Fibroblast of upper back skin (primary cell): ENCODE measurements at places on chromosomes 5 and 9.

GRCh38 chr5:76547242-76547890 lies 75.8 kb downstream of the F2RL2 start:
- peak; percentile 11 for DNase-seq

- no peak for DNase-seq
Measured at GRCh38 chr5:3954199-3954598, 358.6 kb downstream of the IRX1 start.

- peak; percentile 92 for DNase-seq
Measured at GRCh38 chr9:70589571-70590314, 175.3 kb upstream of the KLF9 start.

- peak; percentile 71 for DNase-seq
Measured at GRCh38 chr5:5350101-5350500, 72.4 kb upstream of the ICE1 start.

DNA sequence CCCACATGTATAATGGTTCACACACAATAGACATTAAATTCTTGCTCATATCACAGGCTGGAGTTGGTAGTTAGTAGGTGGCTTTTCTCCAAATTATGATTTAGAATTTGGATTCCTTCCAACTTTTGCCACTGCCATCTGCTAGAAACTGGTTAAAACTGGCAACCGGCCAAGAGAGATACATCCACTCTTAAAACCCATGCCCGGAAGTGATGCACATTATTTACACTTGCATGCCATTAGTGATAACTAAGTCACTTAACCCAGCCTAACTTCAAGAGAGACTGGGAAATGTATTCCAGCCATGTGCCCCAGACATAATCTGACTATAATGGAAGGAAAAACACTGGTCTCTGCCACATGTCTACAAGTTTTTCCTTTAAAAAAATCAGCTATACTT lies 395.7 kb upstream of the SEMA6A start:
- DNase-seq = no peak

GRCh38 chr5:137888863-137889759 lies at the start of gene PKD2L2:
PKD2L2 (plus strand) TSS chr5:137889457; CDS start chr5:137889492, 35 bp downstream.
- peak; percentile 85 for DNase-seq

DNA sequence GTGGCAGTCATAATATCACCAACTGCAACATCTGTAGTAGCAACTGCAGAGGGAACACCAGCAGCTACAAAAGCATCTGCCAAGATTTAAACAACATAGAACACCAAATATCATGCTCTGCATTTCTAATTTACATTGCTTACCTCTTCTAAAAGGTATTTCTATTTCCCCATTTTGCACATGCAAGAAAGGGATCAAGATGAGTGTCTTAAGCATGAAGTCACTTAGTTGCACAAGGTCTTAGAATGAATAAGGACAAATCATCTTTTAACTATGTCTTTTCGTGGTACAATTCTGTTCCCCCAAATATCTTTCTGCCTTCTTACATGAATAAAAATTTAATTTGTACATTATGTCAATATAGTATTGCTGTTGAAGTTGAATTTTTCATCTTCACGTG lies 1746.4 kb downstream of the EFNA5 start:
- peak; percentile 86 for DNase-seq

GRCh38 chr9:115211413-115212124 lies 93.6 kb upstream of the TNC start:
- DNase-seq = peak; percentile 93

DNA sequence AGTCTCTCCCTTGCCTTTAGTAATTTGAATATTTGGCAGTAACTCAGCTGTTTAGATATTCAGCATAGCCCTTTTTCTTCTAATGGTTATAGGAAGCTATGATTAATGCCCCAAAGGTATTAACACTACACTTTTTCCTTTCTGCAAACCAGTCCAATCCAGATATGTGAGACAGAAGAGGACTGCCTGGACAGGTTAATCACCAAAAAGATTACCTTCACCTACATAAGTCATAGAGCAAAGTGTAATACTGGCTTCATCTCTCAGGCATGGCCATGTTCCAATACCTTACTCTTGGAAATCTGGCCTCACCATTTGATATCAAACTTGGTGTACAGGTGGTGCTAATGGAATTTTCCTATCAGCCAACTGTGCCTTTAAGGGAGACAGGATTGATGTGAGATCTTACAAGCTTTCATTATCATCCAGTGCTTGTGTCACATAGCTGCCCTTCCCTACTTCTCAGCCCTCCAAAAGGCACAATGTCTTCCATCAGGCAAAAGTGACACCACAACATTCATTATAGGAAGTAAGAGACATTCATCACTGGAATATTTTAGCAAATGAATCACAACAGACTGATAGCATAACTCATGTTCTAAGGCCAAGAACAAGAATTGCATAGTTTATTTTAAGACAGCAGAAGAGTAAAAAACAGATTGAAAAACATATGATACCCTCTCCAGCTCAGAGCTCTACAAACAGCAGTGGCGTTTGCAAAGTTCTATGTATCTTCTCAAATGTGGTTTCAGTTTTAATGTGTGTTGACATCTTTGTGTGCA lies 91.2 kb upstream of the PAM start:
- DNase-seq = peak; percentile 45

DNA sequence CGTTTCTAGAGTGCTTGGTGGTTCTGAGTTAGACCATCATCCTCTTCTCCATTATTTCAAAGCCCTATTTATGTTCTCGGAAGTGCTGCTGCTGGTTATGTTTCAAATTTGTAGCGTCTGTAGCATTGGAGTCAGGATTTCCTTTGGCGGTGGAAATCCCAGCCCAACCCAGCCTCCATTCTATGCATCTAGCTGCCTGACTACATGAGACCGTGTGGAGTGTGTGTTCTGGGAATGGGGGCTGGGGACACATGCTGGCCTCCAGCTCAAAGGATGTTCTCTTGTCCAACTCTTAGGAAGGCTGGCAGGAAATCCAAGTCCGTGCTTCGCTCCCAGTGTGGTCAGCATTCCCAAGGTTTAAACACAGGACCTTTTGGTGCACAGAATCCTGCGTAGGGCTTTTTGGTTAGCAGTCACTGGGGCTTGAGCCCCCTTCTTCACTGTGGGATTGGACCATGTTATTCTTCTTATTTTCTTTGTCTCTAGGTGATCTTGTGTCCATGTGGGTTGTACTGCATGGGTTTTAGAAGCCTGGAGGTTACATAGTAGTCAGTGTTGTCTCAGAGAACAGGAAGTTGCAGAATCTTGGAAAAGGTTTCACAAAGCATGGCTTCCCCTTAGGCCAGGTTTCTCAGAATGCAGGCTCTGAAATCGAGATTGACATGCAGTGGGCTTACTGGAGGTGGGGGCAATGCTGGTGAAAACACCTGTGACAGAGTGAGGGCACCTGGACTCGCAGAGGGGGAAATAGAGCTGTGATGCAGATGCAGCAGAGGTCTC lies 132.2 kb downstream of the ARHGAP26 start:
- DNase-seq = no peak

GRCh38 chr5:39464088-39464487 lies 39.3 kb upstream of the DAB2 start:
- peak; percentile 90 for DNase-seq

DNA sequence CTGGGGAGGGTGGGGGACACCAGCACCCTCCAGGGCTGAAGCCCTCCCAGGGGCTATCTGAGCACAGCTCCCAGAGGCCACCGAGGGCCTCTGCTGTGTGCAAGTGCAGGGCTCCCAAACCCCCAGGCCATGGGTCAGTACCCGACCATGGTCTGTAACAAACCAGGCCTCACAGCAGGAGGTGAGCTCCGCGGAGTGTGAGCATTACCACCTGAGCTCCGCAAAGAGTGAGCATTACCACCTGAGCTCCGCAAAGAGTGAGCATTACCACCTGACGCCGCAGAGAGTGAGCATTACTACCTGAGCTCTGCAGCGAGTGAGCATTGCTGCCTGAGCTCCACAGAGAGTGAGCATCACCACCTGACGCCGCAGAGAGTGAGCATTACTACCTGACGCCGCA lies 152.9 kb upstream of the IRX2 start:
- DNase-seq = no peak

- DNase-seq = no peak
Measured at GRCh38 chr9:108156270-108156998, 666.9 kb upstream of the KLF4 start.

GRCh38 chr5:160188141-160189015 lies 40.9 kb upstream of the FABP6 start:
- DNase-seq = peak; percentile 73

DNA sequence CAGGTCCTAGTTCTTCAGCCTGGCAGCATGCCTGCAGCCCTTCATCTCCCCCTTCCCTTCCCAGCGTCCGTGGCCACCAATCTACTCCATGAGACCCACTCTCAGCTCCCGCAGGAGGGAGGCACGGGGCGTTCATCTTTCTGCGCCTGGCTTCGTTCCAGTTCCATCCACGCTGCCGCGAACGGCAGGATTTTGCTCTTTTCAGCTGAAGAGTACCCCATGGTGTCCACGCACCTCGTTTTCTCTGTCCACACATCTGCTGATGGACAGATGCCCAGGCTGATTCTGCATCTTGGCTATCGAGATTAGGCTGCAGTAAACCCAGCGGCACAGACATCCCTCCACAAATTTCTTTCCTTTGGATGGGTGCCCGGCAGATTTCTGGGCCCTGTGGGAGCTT lies 30.5 kb upstream of the NKD2 start:
- DNase-seq = no peak

DNA sequence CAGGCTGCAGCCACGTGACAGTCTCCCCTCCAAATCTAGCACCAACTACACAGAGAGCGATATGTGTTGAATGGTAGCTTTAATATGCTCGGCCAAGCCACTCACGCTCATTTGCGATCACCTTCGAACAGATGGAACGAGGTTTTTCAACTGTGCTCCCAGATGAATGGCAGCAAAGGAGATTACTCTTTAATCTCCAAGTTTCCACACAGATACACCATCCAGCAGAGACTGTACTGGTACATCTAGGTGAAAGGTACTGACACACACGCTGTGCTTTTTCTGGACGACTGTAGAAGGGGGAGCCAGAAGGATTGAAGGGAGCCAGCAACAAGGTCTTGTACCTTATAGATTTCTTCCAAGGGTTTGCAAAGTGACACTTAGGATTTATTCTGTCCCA lies 263.9 kb downstream of the NR3C1 start:
- no peak for DNase-seq

GRCh38 chr9:129853614-129854013 lies 18.4 kb downstream of the USP20 start:
- no peak for DNase-seq

DNA sequence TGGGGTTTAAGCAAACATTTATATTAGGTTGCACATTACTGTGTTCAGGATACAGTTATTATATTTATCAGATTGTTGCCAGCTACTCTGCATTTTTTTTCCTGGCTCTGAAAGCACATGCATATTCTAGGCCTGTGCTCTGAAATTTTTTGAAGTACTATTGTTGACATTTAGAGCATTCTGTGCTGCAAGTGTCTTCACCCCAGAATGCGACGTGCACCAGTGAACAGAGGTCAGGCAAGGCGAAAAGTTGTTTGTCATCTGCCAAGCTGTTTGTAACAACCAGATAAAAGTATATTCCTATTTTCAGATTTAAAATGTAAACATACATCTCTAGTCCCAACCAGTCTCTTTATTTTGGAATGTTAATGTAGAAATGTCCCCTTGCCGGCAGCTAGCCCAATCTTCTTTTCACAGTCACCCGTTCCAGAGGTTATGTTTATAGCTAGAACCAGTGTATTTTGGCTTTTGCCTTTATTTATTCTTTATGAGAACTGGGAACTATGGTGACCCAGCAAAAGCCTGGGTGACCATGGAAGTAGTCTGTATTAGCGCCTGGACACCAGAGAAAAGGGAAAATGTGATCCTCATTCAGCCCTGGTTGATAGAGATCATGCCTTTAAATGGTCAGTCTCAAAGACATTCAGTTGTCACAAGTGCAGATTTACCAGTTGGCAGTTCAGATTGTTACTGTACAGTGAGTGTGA lies 84.6 kb downstream of the NDUFAF2 start:
- DNase-seq = no peak

- no peak for DNase-seq
Measured at GRCh38 chr5:106094839-106095238, 1575.9 kb downstream of the EFNA5 start.

DNA sequence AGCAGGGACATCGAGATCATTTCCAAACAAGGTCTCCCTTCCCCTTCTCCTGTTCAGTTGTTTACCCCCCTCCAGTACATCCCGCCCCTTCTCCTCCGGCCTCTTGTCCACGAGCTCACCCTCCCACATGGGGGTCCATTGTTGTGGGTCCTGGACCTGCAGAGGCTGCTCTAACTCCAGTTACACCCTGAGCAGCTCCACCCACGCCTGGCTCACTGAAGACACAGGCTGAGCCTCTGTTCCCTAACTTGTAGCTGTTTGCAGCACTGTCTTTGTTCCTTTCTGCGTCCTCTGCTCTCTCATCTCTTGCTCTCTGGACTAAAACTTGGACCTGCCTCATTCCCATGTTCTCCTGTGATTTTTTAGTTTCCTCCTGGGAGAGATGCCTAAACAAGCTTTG lies 377.5 kb downstream of the MED10 start:
- no peak for DNase-seq

DNA sequence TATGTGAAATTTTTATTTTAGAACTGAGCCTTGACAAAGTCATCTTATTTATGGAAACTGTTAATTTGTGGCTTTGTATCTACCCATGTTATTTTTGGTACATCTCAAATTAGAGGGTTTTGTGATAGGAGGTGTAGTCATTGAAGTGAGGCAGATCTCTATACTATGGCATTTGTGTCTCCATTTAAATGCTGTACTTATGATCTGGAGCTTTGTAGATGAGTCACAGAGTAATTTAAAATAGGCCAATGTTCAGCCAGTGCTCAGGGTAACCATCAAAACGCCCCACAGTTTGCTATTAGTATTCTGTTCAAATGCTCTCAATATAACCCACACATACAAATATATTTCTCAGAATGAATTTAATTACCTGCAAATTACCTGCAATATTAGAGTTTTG lies 351.5 kb upstream of the KLF9 start:
- DNase-seq = no peak

DNA sequence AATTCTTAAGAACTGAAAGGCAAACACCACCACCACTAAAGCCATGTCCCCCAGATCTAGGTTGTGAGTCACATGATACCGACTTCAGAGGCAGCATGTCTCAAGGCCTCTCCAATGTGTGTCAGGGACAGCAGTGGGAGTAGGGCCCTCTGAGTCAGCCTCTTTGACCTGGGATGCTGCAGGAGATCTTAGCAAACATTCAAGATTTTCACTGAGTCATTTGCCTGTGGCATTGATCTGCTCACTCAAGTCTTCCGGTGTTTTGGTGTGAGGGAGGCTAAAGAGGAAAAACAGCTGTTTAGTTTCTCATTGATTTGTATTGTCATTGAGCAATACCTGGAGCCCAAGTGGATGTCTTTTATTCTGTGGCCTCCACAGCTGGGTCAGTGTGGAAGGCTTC lies 36.1 kb downstream of the TMC1 start:
- DNase-seq = peak; percentile 86

DNA sequence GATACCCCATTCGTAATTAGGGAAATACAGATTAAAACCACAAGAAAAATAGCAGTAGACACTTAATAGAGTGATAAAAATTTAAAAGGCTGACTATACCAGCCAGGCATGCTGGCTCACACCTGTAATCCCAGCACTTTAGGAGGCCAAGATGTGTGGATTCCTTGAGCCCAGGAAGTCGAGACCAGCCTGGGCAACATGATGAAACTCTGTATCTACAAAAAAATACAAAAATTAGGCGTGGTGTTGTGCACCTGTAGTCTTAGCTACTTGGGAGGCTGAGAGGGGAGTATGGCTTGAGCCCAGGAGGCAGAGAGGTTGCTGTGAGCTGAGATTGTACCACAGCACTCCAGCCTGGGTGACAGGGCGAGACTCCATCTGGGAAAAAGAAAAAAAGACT lies 72.0 kb downstream of the FCHO2 start:
- no peak for DNase-seq

- no peak for DNase-seq
Measured at GRCh38 chr5:534743-535671, 10.8 kb upstream of the SLC9A3 start.

- DNase-seq = no peak
Measured at GRCh38 chr9:94843134-94843533, 116.6 kb downstream of the AOPEP start.
